Panc1 (cell line): ENCODE measurements at places on chromosomes 4 and X. TPM values are rescaled to one million over a fixed set of nuclear protein-coding genes. Genes with fewer than 3 reads are reported as not detected.

DNA sequence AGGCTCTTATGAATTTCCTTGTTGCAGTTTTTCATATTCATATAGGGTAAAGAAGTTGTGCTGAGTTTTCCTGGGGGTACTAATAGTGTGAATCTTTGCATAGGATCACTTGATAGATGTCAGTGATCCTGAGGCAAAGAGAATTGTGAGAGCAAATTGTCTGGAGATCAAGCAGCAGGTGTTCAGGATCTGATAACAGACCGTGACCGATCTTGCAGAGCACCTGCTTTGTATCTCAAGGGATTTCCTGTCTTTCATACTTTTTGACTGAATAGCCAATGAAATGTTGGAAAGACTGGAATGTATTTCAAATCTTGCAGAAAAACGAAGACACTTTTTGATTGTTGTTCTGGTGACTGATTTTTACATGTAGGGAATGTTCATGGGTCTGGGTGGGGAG lies 914.5 kb downstream of the STIM2 start:
- DNase-seq, result no peak

- DNase-seq, result no peak
These were observed 25.2 kb downstream of the PDGFRA start for GRCh38 chr4:54254116-54254914.

DNA sequence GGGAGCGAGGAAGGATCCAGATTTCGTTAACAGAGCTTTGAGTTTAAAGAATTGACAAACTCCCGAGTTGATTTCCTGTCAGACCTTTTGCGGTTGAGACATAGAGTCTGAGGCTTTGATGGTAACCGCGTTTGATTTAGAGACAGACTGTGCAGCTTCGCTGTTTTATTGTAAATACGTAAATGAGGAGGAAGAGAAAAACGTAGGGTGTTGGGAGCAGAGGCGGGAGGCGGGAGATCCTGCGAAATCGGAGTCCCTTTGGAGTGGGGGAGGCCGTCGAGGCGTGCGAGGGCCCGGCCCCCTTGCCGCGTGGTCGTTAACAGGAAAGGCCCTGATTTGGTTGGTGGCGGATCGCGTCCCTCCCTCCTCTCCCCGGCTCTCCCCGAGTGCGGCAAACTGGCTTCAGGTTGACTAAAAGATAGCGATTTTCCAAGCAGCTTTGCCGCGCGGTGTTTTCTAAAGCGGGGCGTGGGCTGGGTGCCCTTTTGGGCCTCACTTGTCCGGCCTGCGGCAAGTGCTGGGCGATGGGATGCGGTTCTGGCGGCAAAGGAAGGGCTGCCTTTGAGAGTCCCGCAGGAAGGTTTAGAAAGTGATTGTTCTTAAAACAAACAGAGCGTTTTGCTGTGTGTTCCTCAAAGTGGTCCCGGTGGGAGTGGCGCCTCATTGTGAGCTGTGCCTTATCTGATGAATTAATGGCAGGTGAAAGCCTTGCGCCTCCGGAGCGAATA lies 857 bp downstream of the SCML1 start:
- DNase-seq, result no peak

GRCh38 chr4:152278172-152278504 lies 257.8 kb downstream of the FBXW7 start:
- no peak for DNase-seq

Gene SATL1
- total RNA-seq, result not detected

Gene ARHGAP36
- not detected for total RNA-seq

Gene CLDN22
- total RNA-seq, result not detected

Gene RHOXF1
- 0.41 TPM for total RNA-seq
